ENCODE measurements at places on chromosomes 1 and 21.

DNA sequence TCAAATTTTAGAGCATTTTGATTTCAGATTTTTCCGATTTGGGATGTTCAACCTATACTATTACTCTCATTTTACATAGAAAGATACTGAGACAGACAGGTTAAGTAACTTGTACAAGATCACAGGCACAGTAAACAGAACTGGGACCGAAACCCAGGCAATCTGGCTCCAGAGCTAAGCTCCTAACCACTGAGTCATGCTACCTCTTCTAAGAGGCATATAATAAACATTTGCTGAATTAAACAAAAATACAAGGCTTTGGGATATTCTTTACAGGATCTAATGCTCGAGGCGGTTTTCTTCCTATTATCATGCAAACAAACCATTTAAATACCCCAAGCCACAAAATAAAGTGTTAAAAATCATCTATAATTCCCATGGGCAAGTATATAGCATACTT, 50.3 kb downstream of the MCOLN2 start:
- no peak for DNase-seq

GRCh38 chr1:51697166-51697565, 80.3 kb downstream of the OSBPL9 start:
- DNase-seq, result no peak

DNA sequence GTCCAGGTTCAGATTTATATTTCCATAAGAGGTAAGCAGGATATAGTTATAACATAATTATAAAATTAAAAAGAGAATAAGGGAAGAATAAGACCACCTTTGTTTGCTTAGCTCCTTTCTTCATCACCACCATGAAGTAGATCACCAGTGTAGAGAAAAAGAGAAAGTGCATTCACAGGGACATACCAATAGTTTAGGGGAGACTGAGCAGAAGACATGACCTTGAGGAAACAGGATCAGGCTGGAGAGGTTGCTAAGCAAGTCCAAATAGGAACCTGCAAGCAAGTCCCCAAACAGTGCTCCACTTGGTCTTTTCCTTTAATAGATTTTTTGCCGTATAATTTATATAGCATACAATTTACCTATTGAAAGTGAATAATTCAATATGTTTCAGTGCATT, 63.0 kb downstream of the KCNT2 start:
- no peak for DNase-seq

DNA sequence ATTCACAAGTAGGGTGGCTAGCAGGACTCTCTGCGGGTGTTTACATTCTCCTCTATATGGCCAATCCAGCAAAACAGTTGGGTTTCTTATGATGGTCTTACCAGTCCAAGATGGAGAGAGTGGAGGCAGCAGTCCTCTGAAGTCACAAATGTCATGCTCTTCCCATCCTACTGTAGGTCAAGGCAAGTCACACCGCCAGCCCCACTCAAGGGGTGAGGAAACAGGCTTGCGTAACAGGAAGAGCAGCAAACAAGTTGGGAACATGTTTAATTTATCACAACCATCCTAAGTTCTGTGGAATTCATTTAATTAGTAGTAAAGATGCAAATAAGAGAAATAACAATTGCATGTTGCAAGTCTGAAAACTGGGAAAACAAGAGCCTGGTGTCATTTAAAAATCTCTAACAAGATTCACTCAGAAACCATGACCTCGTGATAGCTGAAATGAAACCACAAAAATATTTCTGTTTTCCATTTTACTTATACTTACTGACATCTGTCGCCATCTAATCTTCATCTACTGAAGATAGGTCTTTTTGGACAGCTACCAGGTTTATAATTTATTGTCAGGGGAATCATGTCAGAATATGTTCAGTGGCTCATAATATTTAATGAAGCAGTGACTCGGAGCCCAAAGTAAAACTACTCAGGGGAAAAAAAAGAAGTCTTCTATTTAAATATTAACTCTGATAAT, 349.1 kb upstream of the FMN2 start:
- DNase-seq, result no peak

DNA sequence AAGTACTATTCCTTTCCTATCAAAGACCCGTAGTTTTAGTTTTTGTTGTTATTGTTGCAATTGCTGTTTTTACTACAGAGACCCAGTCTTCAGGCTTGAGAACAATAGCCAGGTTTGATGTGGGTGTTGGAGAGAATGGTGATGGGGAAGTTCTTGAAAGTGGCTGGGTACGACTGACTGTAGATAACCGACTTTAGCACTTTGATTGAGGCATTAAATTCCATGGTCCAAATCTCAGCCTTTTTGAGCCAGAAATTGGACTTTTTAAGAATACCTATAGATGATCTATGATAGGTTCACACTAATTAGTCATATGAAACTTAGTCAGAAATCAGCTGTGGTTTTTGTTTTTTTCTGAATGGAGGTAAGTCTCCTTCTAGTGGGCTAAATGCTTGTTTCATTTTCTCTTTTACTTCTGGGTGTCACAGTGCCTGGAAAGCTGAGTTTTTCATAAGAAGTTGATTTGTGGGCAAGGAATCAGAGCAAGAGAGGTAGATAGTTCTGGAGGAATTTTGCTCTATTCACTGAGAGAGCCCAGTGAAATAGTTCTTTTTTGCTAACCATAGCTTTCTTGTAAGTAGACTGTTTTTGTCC, 2.8 kb downstream of the PPIH start:
- no peak for DNase-seq

- DNase-seq, result no peak
These were observed 178.3 kb downstream of the HMCN1 start for GRCh38 chr1:185912504-185912903.

- no peak for DNase-seq
These were observed 123.6 kb downstream of the DTL start for GRCh38 chr1:212158912-212159796.

Data from GM04503 (cell line).